ENCODE measurements at places on chromosomes 2 and 18.
A peak's percentile ranks its signal among the peaks of the same experiment; 100 is the strongest.

GRCh38 chr2:32008805-32009515 lies 1.8 kb downstream of the MEMO1 start:
- DNase-seq, result peak; percentile 1

DNA sequence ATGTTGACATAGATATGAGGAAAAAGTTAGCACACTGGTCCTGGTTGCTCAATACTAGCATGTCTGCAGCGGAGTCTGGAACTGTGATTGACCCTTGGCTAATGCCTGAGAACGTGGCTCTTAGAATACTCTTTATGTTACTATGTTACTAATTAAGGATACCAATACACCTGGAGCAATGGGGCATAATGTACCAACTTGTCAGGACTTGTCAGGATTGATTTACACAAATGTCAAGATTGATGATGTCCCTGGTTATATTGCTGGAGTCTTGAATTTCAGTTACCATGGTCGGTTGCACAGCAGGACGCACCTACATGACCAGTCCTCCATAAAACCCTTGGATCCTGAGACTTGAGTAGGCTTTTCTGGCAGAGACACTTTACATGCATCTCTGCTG lies 810.9 kb downstream of the CPS1 start:
- no peak for DNase-seq

GRCh38 chr2:232893834-232894233 lies 23.8 kb downstream of the SNORC start:
- DNase-seq, result no peak

DNA sequence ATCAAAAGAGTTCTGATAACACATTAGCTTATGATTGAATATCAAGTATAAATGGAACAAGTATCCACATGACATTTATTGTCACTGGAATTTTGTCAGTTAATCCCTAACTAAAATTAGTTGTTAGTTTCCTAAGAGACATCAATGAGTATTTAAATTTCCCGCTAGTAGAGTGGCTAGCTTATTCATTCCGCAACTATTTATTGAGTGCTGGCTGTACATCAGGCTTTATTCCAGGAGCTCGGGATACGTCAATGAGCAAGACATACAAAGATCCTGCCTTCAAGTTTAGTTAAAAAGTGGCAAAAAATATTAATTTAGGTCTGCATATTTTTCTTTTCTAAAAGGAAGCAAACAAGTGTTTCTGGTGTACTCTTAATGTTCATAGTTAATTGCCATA lies 59.3 kb downstream of the PRKRA start:
- no peak for DNase-seq

DNA sequence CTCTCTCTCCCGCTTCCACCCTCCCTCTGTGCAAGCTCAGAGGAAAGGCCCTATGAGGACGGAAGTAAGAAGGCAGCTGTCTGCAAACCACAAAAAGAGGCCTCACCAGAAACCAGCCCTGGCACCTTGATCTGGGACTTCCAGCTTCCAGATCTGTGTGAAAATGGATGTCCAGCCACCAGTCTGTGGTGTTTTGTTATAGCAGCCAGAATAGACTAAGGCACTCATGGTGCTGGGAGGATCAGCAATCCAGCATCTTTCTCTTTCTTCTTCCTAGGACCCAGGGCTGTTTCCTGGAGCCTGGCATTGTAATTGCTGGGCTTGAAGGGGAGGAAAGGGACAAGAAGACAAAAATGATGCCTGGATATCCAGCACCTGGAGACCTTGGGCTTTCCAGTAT lies 122.5 kb downstream of the SOCS6 start:
- no peak for DNase-seq

- DNase-seq, result no peak
Measured at GRCh38 chr2:73762571-73762970, 17.3 kb downstream of the DUSP11 start.

- no peak for DNase-seq
Measured at GRCh38 chr18:34754300-34754699, 44.2 kb downstream of the DTNA start.

DNA sequence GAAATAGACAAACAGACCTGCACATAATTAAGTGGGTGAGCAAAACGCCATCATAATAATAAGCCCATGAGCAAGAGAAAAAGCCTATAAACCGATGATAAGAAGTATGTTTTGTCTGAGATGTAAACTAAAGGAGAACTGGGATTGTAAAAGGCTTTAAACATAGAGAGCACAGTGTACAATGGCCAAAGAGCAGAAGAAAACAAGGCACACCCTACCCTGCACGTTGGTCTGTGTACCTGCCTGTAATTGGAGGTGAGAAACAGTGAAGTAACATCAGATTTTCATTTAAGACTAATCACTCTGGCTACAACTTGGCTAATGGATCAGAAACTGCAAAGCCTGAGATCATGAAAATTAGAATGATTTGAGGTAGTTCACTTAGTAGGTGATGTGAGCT lies 1094.7 kb upstream of the GYPC start:
- DNase-seq, result no peak

GRCh38 chr2:216335252-216335651 lies 37.0 kb downstream of the MARCHF4 start:
- no peak for DNase-seq

GRCh38 chr2:96528006-96528699 lies 8.4 kb upstream of the ARID5A start:
- DNase-seq, result peak; percentile 85

- peak; percentile 45 for DNase-seq
Measured at GRCh38 chr18:13558124-13558523, 168.2 kb downstream of the FAM210A start.

- no peak for DNase-seq
Measured at GRCh38 chr2:238846628-238847418, 1.1 kb upstream of the TWIST2 start.

DNA sequence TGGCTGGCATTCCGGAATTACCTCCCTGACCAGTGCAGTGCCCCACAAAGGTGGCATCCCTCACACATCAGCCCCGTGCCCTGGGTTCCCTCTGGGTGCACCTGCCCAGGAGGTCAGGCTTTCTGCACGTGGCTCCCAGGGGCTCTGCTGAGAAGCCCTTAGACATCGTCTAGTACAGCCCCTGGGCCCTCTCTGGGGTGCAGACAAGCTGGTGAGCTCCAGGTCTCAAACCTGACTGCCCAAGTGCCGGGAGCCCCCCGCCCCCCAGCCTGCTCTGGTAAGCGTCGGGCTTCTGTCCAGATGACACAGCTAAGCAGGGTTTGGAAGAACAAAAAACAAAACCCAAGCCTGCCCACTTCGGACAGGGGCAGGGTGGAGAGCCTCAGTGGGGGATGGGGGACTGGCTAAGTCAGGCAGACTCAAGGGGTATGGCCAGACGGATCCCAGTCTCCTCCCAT lies 20.2 kb downstream of the TWIST2 start:
- no peak for DNase-seq

- no peak for DNase-seq
Measured at GRCh38 chr2:234913208-234913626, 38.6 kb upstream of the SH3BP4 start.

GRCh38 chr18:46160050-46160798 lies 56.0 kb downstream of the HAUS1 start:
- DNase-seq, result no peak

DNA sequence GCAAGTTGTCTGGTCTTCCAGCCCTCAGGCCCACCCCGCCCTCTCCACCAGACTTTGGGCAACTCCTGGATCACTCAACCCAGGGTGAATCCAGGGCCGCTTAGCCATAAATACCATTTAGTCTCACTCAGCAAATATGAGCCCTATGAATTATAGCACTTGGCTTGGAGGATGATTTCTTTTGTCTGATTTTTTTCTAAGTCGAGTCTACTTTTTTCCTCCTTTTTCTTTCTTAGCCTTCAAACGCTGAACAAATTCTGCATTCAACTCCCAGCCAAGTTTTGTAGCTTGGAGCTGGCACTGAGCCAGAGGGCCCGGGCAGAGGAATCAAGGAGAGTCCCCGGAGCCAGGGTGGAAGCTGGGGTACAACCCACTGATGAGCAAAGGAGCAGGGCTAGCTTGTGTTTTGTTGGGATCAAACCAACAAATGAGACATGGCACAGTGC lies 48.7 kb downstream of the SERTAD2 start:
- DNase-seq, result no peak

- no peak for DNase-seq
Measured at GRCh38 chr2:212136216-212136795, 402.3 kb downstream of the ERBB4 start.

GRCh38 chr2:71720283-71720560 lies 266.9 kb downstream of the DYSF start:
- no peak for DNase-seq

GRCh38 chr2:162734866-162735265 lies 103.7 kb downstream of the KCNH7 start:
- no peak for DNase-seq

- DNase-seq, result peak; percentile 38
Measured at GRCh38 chr2:201151127-201151981, 31.6 kb upstream of the CASP10 start.

- DNase-seq, result no peak
Measured at GRCh38 chr2:152240559-152241231, 65.1 kb upstream of the STAM2 start.

GRCh38 chr2:8309131-8309530 lies 372.7 kb upstream of the ID2 start:
- DNase-seq, result no peak

GRCh38 chr18:77161961-77162360 lies 29.4 kb upstream of the MBP start:
- no peak for DNase-seq

GRCh38 chr2:72040629-72041571 lies 106.8 kb downstream of the CYP26B1 start:
- no peak for DNase-seq

DNA sequence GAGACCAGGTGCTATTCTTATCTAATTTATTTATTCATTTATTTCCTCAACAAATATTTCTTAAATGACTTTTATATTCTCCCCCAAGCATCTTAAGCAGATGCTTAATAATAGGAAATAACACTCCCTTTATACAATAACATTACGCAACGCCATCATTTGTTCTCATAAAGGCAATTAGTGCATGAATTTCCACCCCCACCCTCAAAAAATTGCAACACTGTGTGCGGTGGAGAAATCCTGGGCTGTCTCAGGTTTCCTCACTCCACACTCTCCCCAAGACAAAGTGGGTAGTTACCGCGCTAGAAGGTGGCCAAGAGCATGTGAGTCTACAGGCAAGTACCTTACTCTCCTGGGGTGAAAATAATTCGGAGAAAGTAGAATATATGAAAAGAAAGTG lies 37.0 kb upstream of the CTDP1 start:
- no peak for DNase-seq

GRCh38 chr2:169808221-169808620 lies 9.6 kb downstream of the SSB start:
- DNase-seq, result no peak

GRCh38 chr2:68512326-68512725 lies 44.9 kb downstream of the APLF start:
- DNase-seq, result no peak

DNA sequence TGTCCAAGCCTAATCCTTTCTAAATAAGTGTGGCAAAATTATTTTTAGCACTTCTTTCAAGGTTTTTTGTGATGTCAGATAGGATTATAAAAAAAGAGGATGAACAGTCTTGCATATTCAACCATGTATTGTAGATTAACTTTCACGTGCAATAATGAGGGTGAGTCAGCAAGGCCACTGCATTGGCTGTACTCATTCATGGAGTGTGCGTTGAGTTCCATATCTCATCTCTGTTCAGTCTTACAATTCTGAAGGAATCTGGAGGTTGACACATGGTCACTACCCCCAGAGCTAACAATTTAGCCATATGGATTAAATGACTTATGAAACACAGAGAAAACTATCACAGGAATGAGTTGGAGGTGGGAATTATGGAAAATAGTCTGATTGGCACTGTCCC lies 810.5 kb downstream of the SLC4A3 start:
- DNase-seq, result no peak

GRCh38 chr2:17547237-17547636 lies 6.7 kb downstream of the VSNL1 start:
- no peak for DNase-seq

DNA sequence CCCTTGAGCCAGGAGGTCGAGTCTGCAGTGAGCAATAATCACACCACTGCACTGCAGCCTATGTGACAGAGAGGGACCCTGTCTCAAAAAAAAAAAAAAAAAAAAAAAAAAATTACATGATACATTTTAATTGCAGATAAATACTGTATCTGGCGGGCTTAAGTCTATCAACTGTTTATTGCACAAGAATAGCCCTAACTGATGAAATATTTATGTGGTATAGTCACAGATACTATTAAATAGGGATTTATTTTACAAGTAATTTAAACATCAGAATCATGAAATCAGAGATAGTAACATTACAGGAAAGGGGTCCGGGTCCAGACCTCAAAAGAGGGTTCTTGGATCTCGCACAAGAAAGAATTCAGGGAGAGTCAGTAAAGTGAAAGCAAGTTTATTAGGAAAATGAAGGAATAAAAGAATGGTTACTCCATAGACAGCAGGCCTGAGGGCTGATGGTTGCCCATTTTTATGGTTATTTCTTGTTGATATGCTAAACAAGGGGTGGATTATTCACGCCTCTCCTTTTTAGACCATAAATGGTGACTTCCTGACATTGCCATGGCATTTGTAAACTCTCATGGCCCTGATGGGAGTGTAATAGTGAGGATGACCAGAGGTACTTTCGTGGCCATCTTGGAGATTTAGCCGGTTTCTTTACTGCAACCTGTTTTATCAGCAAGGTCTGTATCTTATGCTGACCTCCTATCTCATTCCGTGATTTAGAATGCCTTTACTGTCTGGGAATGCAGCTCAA lies 166.6 kb downstream of the PMAIP1 start:
- DNase-seq, result no peak

DNA sequence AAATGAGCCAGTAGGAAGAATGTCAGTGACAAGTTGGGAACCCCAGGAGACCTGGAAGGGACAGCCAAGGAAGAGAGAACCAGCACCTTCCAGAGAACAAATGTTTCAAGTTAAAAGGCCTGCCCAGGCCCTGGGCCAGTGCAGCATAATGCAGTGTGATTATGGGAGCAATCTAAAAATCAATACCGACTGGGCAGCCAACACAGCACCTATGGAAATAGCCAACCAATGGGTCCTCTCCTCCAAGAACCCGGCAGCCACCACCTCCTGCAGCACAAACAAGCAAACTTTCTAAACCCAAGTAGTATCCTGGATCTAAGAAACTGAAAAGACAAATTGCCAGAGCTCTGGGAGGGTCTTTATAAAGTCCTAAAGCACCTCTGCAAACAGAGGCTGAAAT lies 71.7 kb downstream of the CLHC1 start:
- DNase-seq, result no peak

DNA sequence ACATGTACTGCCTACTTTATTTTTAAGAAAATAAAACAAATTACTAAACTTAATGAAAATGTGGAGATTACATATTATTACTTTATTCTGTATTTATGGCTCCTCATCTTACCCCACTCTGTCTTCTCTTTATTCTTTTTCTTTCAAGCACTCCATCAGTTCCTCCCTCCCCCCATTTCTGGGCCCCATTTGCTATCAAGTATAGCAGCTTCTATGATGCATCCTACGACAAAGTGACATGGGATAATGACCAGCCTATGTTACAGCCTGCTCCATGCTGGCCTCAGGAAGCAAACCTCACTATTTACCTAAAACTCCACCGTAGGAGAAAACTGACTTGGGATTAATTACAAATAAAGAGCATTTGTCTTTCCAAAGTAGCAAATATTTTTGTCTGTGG lies 58.8 kb downstream of the RND3 start:
- DNase-seq, result no peak

- DNase-seq, result no peak
Measured at GRCh38 chr2:53312721-53313120, 454.9 kb upstream of the CHAC2 start.

- DNase-seq, result no peak
Measured at GRCh38 chr2:20829861-20830260, 7.0 kb upstream of the LDAH start.

- DNase-seq, result peak; percentile 65
Measured at GRCh38 chr2:98487806-98488189, 43.1 kb downstream of the INPP4A start.

GRCh38 chr2:226578879-226579278 lies 220.7 kb downstream of the IRS1 start:
- DNase-seq, result no peak
